Umbilical cord (tissue), 2 donors: ENCODE measurements at places on chromosomes 16 and 17. TPM values are rescaled to one million over a fixed set of nuclear protein-coding genes. Genes with fewer than 3 reads are reported as not detected.

DNA sequence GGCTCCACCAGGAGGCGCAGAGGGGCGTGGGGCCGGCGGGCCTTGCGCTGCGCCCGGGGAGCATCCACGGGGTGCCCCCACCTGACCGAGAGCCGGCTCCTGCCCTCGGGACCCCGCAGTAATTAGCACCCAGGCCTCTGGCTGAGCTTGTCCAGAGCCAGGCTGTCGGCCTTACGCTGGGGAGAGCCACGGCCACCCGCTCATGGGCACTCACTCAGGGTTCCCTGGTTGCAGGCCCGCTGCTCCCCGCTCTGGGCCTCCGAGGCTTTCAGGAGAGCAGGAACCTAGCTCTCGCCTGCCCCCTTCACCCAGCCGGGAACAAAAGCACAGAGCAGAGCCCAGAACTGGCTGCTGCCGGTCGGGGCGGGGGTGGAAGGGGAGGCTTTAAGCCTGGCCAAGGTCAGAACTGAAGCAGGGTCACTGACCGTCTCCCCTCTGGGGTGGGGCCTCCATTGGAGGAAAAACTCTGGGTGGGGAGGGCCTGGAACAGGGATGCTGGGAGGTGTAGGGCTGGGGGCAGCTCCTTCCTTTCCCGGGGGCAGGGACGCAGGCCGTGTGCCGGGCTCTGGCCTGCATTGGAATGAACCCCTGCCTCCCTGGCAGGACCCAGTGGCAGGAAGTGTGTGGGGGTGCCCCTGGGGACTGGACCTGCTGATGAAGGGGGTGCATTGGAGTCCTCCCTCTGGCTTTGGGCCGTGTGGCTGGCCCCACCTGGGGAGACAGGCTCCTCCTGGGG, 12.3 kb downstream of the GLIS2 start:
- DNase-seq, result peak; percentile 92

DNA sequence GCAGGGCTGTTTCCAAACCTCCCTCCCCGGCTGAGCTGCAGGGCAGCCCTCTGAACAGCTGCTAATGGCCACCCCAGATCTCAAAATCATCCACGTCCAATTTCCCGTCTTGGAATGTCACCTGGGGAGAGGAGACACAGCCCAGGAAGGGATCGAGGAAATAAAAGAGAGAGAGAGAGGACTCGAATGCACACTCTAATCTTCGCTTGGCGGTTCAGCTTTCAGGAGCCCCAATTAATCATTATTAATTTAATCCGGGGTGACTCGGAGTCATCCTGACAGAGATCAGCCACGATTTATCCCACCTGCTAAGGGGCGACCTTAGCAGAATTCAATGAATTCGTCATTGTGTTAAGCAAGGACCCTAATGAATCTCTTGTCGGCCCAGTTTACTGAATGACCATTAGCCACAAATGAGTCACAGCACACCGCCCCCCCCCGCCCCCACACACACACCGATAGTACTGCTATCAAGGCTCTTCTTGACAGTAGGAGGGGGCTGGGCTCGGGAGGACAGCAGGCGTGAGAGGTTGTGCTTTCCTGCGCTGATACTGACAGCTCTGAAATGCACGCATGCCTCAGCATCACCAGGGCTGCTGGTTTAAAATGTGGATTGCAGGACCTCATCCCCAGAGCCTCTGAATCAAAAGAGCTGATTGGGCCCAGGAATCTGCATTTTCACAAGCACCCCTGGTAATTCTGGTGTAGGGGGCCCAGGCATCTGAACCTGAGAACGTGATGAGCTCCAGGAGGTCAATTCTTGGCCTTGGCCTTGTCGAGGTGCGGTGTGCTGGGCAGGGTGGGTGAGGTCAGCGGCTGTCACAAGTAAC, 190.0 kb upstream of the CIBAR2 start:
- no peak for DNase-seq

- no peak for DNase-seq
Observed at GRCh38 chr16:88070341-88070740, 119.1 kb downstream of the BANP start.

DNA sequence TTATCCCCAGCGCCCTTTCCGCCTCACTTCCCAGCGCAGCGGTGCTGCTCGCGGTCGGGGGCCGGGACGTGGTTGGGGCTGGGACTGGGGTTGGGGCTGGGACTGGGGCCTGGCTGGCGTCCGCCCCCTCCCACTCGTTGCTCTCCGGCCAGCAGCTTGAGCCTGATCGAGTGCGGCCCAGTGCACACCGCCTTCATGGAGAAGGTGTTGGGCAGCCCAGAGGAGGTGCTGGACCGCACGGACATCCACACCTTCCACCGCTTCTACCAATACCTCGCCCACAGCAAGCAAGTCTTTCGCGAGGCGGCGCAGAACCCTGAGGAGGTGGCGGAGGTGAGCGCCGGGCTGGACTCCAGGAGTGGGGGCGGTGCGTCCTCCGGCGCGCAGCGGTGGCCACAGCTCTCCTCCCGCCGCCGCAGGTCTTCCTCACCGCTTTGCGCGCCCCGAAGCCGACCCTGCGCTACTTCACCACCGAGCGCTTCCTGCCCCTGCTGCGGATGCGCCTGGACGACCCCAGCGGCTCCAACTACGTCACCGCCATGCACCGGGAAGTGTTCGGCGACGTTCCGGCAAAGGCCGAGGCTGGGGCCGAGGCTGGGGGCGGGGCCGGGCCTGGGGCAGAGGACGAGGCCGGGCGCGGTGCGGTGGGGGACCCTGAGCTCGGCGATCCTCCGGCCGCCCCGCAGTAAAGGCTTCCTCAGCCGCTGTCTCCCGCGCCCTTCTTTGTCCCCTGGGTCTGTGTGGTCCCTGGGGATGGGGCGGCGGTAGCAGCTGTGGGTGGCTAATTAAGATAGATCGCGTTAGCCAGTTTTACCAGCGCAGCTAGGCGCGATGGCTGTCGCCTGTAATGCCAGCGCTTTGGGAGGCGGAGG, 1.8 kb downstream of the HSD17B1 start:
- DNase-seq, result peak; percentile 91

DNA sequence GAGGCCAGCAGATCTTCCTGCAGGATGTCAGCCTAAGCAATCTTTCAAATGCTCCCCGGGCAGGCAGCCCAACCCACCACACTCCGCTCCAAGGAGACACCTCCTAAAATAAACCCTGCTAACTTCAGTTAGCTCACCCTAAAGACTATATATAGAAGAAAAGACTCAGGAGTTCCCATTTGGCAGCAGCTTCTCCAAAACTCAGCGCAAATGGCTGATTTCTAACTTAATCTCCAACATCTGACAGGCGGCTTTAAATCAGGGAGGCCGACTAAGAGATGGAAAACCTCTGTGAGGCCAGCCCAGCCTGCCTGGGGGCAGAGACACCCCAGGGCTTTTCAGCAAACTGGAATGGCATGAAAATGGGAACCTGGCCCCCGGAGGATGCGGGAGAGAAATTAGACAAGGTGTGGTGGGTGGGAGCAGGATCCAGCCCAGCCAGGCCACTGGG, 91.6 kb downstream of the XYLT1 start:
- DNase-seq, result peak; percentile 98

- DNase-seq, result no peak
Observed at GRCh38 chr16:35711435-35711834, 2252.0 kb downstream of the TP53TG3F start.

GRCh38 chr17:59972778-59973177, 8.2 kb upstream of the RNFT1 start:
- no peak for DNase-seq

MEOX1 gene
- 4.6 TPM for total RNA-seq

XAF1 gene
- total RNA-seq, result 19.5 TPM

ADGRG3 gene
- not detected for total RNA-seq

NPIPB8 gene
- not detected for total RNA-seq

OR2C1 gene
- total RNA-seq, result 3.6 TPM

TMEM100 gene
- total RNA-seq, result 1.2 TPM
